Suppressor macrophage (primary cell): ENCODE measurements at places on chromosomes 6 and 20.

DNA sequence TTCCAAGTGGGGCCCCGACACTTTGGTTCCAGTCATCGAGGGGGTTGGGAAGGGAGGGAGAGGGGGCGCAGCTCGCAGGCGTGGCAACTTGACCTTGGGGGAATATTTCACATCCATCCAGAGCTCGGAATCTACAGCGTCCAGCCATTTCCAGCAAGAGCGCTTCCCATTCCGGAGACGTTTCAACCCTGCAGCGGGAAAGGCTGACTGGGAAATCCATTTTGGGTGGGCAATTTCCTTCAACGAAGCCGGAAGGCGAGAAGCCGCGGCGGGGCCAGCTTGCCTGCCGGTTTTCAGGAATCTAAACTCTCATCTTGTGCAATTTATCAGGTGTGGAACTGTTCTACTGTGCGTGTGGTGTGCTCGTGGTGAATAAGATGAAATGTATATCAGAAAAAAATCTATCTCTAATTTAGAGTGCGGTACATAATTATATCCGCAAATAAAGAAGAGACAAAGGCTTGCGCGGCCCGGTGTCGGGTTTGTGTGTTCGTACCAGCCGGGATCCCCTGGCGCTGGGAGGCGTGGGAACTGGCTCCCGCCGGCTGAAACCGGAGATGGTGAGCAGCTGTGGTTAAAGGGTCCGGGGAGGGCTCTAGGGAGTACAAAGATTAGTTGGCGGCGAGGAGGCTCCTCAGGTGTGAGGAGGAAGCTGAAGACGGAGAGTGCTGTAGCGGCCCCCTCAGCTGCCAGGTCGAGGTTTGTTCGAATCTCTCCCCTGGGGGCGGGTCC lies 4.8 kb downstream of the SLC32A1 start:
- no peak for DNase-seq

- DNase-seq, result no peak
Measured at GRCh38 chr6:83258517-83258916, 65.4 kb downstream of the RWDD2A start.

GRCh38 chr20:51510169-51510568 lies 32.4 kb downstream of the NFATC2 start:
- DNase-seq, result no peak

GRCh38 chr6:82205930-82206392 lies 41.6 kb downstream of the IBTK start:
- no peak for DNase-seq

GRCh38 chr6:79570129-79571029 lies 33.1 kb upstream of the LCA5 start:
- peak; percentile 52 for DNase-seq

- DNase-seq, result peak; percentile 76
Measured at GRCh38 chr6:56954403-56955170, at the start of gene BEND6. TSS of gene BEND6 (plus strand) at chr6:56955107. CDS start at chr6:56981811, 26,704 bp downstream.

DNA sequence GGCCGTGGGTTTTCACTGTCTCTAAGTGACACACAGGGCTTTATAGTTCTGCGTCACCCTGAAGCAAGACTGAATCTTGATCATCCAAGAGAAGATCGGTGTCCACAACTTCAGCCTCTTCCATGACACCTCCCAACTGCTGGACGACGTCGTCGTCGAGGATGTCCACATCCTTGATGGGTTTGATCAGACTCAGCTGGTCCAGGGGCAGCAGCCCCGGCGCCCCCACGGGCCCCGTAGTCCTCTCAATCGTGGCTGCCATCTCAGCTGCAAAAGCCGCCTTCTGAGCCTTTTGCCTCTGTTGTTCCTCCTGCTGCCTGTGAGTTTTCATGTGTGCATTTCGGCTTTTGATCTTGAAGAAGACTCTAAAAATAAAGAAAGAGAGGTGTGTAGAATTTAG lies 10.6 kb upstream of the MRPS10 start:
- DNase-seq, result no peak

GRCh38 chr6:16285467-16286150 lies 47.2 kb downstream of the GMPR start:
- no peak for DNase-seq

- no peak for DNase-seq
Measured at GRCh38 chr6:142372348-142372747, 70.5 kb downstream of the ADGRG6 start.

DNA sequence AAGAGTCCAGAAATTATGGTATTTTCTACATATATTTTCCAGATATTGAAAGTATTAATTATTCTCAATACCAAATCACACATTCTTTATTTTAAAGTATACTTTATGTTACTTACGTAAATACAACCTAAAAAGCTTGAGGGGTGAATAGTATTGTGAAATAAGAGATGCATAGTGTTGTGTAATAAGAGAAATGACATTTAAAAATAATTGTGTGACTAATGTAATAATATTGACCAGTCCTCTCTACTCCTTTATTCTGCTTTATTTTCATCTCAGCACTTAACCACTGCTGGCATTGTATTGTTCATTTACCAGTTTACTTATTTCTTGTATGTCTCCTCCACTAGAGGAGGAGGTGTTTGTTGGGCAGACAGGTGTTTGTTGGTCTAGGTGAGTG lies 135.6 kb downstream of the EYA4 start:
- no peak for DNase-seq

DNA sequence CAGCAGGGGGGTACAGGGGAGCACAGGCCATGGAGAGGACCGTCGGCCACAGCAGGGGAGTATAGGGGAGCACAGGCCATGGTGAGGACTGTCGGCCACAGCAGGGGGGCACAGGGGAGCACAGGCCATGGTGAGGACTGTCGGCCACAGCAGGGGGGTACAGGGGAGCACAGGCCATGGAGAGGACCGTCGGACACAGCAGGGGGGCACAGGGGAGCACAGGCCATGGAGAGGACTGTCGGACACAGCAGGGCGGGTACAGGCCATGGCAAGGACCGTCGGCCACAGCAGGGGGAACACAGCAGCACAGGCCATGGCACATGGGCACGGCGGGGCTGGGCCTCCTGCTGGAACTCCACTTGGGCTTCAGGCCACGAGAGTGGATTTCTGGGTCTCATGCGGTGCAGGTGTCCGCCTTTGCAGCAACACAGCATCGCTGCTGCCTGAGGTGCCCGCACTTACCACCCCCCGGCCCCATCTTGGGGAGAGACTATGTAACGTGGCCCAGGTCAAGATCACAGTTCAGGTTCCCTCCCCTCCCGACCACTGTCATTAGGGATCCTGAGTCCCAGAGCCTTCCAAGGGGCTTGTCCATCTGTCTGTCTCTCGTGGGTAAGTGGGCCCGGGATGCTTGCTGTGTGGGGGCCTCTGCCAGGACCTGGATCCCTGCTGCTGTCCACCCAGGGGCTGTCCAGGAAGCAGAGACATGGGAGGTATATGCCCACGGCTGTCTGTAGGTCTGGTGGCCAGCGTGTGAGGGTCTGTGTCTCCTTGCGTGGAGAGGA lies 2.5 kb downstream of the NPBWR2 start:
- no peak for DNase-seq

GRCh38 chr6:31763619-31763940 lies 1.1 kb downstream of the SAPCD1 start:
- DNase-seq, result no peak

GRCh38 chr20:44431502-44432234 lies 44.0 kb upstream of the TTPAL start:
- DNase-seq, result no peak

DNA sequence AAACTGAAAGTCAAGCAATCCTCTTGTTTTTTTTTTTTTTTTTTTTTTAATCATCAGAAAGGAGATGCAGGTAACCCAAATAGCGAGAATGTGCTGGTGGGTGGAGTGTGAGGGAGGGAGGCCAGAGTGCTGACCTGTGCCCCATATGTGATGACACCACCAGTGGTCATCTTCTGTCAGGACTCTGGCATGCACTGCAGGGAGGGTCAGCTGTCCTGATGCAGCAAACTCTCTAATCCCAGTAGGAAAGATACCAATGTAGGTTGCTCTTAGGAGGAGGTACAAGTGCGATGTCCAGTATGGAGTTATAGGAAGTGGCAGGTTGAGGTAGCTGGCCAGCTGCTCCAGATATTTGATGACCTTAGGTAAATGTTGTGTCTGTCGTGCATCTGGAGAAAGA lies 2.8 kb upstream of the CST4 start:
- no peak for DNase-seq

GRCh38 chr20:19510611-19511010 lies 247.4 kb upstream of the RIN2 start:
- no peak for DNase-seq

- no peak for DNase-seq
Measured at GRCh38 chr20:58019850-58020625, 208.4 kb downstream of the ANKRD60 start.

- no peak for DNase-seq
Measured at GRCh38 chr6:165468340-165469235, 159.2 kb upstream of the C6orf118 start.
